ENCODE measurements at places on chromosomes 3 and 15. TPM values are rescaled to one million over a fixed set of nuclear protein-coding genes. Genes with fewer than 3 reads are reported as not detected.

Gene LRTM1
- total RNA-seq, result not detected

Gene PCOLCE2
- 0.56 TPM for total RNA-seq

Gene CYP19A1
- total RNA-seq, result not detected

Gene CCDC9B
- total RNA-seq, result 19.7 TPM

Gene GP5
- total RNA-seq, result under 0.01 TPM

Gene MYEF2
- 4.5 TPM for total RNA-seq

Gene MOBP
- total RNA-seq, result not detected

Gene DISP2
- total RNA-seq, result 0.36 TPM

Gene GJD2
- total RNA-seq, result not detected

Gene SCN11A
- not detected for total RNA-seq

Gene CPOX
- 20.3 TPM for total RNA-seq

Gene ITIH1
- total RNA-seq, result not detected

Gene AGTR1
- total RNA-seq, result 3.3 TPM

Gene ELL3
- total RNA-seq, result 1.7 TPM

Gene CCDC39
- total RNA-seq, result not detected

Gene RAB11A
- total RNA-seq, result 376 TPM

Gene SYNPR
- not detected for total RNA-seq

Gene ZNF502
- 5.7 TPM for total RNA-seq

Gene CLRN1
- total RNA-seq, result not detected

Gene IL5RA
- total RNA-seq, result not detected

Gene PLSCR2
- not detected for total RNA-seq

Gene RARRES1
- 1.9 TPM for total RNA-seq

Gene ATP8B4
- 0.54 TPM for total RNA-seq

Gene KIF23
- 70.5 TPM for total RNA-seq

Gene IL12A
- 0.90 TPM for total RNA-seq

Gene TEX9
- total RNA-seq, result 1.4 TPM

Gene SNTN
- not detected for total RNA-seq

Gene SATB1
- total RNA-seq, result 5.3 TPM

Gene HMCES
- 26.0 TPM for total RNA-seq

Gene ARL13B
- total RNA-seq, result 6.7 TPM

Gene CPB1
- not detected for total RNA-seq

Gene SI
- total RNA-seq, result not detected

Gene STRIT1
- total RNA-seq, result not detected

Gene CPLX3
- total RNA-seq, result not detected

Gene NOX5
- total RNA-seq, result not detected

Gene FEZF2
- total RNA-seq, result not detected

Gene FSIP1
- total RNA-seq, result 0.18 TPM

Gene ASB14
- total RNA-seq, result not detected

Gene ACTC1
- total RNA-seq, result 0.83 TPM

Gene PLA2G4D
- not detected for total RNA-seq

Gene ITGA11
- 2.5 TPM for total RNA-seq

Gene SLC2A2
- total RNA-seq, result not detected

Gene TGM5
- total RNA-seq, result not detected

Gene ADPRH
- total RNA-seq, result under 0.01 TPM

Measured in IMR-90 (cell line).